ENCODE measurements at places on chromosomes 16 and 17.

DNA sequence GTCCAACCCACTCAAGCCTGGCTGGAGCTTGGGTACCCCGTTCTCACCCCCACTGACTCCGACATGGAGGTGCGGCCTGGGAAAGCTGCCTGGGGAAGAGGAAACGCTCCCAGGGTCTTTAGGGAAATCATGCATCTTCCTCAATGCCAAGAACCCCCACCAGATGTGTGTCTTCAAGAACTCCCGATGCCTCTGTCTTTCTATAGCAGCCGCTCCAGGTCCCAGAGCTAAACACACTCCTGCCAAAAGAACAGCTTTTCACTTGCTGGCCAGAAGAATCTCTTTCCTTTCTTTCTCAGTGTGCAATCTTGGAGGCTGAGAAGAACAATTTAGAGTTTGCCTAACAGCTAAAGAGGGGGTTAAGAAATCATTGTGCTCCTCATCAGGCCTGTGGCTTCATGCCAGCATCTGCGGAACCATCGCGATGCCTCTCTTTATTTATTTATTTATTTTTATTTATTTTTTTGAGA lies 41.1 kb upstream of the MTSS2 start:
- no peak for DNase-seq

DNA sequence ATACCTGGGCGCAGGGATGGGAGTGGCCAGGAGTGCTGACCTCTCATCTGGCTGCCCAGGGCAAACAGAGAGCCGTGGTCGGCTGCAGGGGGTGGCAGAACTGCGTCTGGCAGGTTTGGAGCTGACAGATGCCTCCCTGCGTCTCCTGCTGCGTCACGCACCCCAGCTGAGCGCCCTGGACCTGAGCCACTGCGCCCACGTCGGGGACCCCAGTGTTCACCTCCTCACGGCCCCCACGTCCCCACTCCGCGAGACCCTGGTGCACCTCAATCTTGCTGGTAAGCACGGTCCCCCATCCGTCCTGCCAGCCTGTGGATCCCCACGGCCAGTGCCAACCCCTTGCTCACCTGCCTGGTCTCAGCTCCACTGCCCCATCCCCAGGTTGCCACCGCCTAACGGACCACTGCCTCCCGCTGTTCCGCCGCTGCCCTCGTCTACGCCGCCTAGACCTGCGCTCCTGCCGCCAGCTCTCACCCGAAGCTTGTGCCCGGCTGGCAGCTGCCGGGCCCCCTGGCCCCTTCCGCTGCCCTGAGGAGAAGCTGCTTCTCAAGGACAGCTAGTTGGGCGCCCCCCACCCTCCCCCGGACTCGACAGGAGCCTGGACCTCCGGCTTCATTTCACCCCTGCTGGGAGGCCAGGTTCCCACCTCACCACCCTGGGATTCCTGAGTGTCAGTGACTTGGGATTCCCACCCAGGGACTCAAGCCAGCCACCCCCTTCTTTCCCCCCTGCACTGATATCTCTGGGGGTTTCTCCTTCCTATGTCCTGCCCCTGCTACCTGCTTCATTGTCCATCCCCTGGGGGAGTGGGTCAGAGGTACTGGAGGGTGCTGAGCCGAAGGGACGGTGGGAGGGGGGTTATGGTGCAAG lies 2.0 kb upstream of the ORAI3 start:
- no peak for DNase-seq

- DNase-seq = no peak
These were observed 12.9 kb downstream of the CMIP start for GRCh38 chr16:81457326-81458133.

DNA sequence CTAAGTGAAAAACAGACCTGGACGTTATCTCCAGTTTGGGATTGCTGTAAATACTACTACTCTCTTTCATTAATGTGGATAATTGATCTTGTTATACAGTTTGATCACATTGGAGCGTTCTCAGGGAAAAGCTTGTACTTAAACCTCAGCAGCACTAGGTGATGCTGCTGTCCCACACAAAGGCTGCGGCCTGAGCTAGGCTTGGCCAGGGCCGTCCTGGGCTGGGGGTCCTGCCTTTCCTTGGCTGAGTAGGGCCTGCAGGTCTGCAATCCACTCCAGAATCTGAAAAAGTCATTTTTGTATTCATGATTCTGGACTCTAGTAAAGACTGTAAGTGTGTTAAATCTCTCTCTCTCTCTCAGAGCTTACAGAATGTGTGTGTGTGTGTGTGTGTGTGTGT lies 23.7 kb upstream of the PMFBP1 start:
- no peak for DNase-seq

DNA sequence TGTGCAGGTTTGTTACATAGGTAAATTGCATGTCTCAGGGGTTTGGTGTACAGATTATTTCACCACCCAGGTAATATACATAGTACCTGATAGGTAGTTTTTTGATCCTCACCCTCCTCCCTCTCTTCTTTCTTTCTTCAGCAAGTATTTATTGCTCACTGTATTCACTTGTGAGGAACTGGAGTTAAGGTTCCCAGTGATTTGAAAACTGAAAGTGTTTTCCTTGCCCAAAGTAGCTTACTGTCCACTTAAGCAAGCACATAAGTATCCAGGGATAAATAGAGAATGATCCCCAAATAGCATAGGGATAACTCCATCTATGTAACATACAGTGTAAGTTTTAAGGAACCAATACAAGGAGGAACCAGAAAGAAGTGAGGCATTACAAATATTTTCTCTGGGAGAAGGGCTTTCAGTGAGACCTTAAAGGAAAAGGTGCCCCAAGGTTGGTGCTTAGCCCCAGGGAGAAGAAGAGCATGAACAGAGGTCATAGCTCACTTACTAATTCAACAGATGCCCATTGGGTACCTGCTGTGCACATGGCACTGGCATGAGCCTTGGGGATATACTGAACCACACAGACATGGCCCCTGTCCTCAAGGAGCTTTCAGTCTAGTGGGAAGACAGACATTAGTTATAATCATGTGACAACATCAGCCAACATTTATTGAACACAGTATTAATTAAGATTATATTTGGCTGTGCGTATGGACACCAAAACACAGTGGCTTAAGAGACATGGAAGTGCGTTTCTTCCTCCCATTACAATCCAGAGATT lies 17.0 kb downstream of the MYL4 start:
- no peak for DNase-seq

GRCh38 chr16:65453646-65454045 lies 331.8 kb upstream of the CDH11 start:
- DNase-seq = no peak

DNA sequence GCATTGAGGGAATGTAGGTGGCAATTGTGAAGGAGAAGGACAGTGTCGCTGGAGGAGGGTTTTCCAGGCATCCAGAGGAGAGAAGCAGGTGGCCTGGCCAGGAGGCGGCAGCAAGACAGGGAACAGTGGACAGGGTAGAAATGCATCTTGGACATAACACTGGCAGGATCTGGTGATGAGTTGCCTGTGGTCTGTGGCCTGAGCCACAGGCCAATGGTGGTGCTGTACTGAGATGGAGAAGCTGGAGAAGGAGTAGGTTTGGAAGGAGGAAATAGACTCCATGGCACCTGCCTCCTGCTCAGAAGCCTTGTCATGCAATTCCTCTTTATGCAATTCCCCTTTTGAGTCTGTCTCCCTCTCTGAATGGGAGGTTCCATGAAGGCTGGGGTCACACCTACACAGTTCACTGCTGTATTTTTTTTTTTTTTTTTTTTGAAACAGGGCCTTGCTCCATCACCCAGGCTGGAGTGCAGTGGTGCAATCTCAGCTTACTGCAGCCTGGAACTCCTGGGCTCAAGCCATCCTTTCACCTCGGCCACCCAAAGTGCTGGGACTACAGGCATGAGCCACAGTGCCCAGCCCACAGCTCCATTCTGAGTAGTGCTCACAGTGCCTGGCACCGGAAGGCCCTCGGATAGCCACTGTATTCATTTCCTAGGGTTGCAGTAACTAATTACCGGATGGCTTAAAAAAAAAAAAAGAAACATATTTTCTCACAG lies 13.5 kb upstream of the CACNG4 start:
- DNase-seq = no peak

DNA sequence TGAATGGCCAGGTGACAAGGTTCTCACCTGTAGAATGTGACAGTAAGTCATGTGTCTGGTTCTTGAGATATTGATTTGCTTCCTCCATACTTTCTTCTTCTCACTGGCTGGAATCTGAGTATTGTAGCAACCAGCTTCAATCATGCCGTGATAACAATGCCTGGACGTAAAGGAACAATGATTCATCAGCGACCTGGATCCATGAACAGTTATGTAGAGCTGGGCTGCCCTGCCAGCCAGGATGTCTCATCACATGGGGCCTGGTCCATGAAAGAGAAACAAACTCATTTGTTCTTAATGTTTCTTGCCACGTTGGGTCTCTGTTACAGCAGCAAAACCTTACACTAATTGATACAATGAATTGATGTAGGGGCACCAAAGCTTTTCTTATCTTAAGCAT lies 627.2 kb downstream of the TOX3 start:
- DNase-seq = no peak

DNA sequence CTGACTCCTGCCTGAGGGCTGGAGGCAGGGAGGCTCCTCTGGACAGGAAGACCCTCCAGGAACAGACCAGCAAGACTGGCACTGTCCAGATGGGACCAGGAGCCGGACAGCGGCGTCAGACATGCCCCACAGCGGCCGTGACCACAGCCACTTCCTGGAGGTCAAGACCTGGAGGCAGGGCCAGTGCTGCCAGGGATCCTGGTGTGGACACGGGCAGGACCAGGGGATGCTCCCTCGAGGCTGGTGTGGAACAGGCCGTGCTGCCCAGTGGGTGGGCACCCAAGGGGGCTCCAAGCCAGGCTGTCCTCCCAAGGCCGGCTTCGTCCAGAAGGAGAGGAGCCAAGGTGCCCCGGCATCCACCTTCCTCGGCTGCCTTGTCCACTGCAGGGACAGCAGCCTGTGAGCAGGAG lies 4.5 kb upstream of the CCDC57 start:
- no peak for DNase-seq

GRCh38 chr17:73983621-73984400 lies 219.7 kb upstream of the RPL38 start:
- DNase-seq = no peak

GRCh38 chr16:13150181-13150885 lies 248.9 kb downstream of the SHISA9 start:
- DNase-seq = no peak

DNA sequence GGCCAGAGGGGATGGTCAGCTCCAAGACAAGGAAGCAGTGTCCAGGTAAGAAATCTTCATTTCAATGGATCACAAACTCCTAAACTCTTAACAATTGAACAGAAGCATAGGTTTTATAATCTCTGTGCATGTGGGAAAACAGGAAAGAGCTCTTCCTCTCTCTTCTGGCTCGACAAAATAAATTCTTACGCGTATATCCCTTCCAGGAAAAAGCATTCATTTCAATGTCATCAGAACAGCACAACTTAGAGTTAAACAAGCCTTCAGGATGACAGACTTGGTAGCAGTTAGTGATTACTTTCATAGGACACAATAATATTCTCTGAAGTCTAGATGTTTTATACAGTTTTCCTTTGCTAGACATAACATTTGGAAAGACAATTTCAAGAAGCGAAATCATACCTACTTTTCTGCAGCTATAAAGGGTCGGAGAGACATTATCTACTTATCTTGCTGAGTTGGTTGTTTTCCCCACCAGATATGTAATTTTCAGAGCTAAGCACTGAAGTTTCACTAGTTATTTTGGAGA lies 19.3 kb upstream of the SLC35G3 start:
- no peak for DNase-seq

DNA sequence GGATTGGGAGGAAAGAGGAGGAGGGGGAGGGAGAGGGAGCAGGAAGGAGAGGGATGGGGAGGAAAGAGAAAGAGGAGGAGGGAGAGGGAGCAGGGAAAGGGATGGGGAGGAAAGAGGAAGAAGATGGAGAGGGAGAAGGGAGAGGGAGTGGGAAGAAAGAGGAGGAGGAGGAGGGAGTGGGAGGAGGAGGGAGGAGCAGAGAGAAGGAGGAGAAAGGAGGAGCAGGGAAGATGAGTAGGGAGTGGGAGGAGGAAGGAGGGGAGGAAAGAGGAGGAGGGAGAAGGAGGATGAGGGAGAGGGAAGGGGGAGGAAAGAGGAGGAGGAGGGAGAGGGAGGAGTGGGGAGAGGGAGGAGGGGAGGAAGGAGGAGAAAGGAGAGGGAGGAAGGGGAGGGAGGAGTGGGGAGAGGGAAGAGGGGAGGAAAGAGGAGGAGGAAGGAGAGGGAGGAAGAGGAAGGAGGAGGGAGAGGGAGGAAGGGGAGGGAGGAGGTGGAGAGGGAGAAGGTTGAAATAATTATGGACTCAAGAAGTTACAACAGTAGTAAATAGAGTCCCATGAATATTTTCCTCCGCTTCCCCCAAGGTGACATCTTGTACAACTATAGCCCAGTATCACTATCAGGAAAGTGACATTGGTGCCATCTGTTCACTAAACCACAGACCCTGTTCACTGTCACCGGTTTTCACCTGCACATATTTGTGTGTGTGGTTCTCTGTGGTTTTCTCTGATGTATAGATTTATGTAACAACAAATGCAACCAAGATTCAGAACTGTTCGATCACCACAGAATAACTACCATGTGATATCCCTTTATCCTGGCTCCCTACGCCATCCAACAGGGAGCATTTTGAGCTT lies 325.3 kb upstream of the EEF2KMT start:
- no peak for DNase-seq

DNA sequence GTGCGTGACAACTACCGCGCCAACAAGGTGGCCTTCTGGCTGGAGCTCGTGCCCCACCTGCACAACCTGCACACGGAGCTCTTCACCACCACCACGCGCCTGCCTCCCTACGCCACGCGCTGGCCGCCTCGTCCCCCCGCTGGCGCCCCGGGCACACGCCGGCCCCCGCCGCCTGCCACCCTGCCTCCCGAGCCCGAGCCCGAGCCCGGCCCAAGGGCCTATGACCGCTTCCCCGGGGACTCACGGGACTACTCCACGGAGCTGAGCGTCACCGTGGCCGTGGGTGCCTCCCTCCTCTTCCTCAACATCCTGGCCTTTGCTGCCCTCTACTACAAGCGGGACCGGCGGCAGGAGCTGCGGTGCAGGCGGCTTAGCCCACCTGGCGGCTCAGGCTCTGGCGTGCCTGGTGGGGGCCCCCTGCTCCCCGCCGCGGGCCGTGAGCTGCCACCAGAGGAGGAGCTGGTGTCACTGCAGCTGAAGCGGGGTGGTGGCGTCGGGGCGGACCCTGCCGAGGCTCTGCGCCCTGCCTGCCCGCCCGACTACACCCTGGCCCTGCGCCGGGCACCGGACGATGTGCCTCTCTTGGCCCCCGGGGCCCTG lies 3.0 kb upstream of the SPEM1 start:
- DNase-seq = no peak

DNA sequence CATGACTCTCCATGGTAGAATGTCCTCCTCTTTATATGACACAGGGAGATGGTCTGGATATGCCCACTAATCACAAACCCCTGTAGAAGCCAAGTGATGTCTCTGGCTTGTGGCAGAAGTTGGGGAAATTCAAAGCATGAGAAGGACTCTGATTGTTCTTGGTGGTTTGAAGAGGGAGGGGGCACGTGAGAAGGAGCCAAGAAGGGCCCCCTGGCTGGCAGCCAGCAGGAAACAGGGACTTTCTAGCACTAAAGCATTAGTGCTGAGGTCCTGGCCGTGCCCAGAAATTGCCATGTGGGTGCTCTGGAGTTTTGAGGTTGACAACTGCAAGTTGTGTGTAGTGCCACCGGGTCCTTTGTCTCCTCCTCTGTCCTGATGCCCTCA lies 199.9 kb downstream of the LGALS9B start:
- DNase-seq = peak; percentile 10
